ENCODE measurements at places on chromosomes 12 and 14.

- DNase-seq = no peak
Measured at GRCh38 chr12:54134850-54135249, 53.9 kb downstream of the SMUG1 start.

GRCh38 chr14:75653563-75653962, 7.1 kb downstream of the ERG28 start:
- no peak for DNase-seq

DNA sequence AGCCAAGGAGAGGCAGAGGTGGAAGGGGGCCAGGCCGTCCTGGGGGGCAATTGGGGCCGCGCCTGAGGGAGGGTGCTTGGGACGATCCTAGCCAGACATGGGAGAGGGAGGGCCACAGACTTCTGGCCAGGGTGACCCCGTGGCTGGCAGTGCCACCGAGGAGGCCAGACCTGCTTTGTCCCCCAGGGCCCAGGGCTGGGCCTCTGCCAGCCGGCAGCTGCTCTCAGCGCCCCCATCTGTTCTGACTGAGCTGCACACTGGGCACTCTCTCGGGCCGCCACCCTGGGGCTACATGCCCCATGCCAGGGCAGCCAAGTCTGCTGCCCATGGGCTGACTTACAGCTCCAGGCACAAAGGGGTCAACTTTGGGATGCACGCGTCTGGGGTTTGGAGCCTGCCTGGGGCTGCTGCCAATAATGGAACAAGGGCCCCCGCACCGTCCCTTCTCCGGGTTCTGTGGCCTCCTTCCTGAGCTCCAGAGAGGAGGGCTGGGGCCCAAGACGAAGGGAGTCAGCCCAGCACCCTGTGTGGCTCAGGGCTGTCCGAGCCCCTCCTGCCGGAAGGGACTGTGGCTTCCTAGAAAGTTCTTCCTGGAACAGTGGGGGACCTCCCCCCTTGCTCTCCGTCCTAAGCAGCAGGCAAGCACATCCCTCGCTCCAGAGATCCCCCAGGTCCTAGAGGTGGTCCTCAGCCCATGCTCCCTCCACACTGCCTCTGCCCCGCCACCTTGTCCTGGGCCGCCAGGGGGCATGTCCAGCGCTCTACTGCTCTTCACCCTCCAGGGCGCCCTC, 1.1 kb downstream of the ADSS1 start:
- DNase-seq = no peak

DNA sequence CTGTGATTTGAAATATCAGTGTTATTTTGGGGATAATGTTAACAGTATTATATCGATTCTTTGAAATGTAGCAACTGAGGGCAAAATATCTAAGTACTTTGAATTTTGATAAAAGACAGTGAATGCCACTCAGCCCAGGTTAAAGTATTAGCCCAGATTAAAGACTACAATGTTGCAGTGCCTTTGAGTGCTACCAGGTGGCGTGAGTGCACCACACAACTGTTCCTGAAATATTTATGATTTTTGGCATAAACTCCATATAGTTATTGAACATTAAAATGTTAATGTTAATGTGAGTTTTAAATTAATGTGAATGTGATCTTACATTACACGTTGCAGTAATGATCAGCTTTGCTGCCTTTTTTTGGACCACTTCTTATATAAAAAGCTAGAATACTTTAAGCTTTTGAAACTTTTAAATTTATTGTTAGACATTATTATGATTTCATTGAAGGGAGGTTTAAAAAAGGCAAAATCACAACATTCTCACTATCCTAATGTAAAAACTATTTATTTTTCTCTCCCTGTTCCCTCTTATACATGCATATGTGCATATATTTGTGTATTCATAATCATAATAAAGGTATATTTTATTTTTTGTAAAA, 22.5 kb downstream of the MRPS35 start:
- DNase-seq = no peak

- DNase-seq = no peak
Measured at GRCh38 chr12:66713984-66714383, 35.1 kb upstream of the GRIP1 start.

DNA sequence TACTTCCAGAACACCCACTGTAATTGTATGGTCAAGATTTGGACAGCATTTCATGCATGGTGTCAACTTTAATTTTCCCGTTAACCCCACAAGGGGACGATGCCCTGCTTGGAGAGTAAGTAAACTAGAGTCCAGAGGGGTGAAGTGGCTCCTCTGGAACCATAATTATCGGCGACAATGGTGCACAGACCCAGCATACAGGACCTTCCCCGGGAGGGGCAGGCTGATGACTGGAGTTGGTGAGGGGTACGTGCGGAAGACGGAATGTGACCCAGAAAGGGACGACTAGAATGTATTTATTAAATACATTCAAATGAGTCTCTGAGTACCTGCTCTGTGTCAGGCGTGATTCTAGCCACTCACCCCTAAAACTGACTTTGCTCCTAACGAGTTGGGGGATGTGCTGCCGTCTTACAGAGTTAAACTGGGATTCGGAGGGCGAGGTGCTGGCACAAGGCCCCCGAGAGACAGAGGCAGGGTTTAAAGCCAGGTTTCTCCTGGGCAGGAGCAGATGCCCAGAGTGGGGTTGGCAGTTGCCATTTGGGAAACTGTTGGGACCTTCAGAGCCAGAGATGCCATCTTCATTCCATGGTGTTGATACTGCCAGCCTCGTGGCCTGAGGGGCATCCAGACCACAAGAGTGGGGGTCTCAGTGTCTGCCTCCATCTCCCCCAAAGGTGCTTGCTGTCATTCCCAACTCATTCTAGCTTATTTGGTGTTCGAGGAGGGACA, 10.9 kb downstream of the RTL1 start:
- no peak for DNase-seq

DNA sequence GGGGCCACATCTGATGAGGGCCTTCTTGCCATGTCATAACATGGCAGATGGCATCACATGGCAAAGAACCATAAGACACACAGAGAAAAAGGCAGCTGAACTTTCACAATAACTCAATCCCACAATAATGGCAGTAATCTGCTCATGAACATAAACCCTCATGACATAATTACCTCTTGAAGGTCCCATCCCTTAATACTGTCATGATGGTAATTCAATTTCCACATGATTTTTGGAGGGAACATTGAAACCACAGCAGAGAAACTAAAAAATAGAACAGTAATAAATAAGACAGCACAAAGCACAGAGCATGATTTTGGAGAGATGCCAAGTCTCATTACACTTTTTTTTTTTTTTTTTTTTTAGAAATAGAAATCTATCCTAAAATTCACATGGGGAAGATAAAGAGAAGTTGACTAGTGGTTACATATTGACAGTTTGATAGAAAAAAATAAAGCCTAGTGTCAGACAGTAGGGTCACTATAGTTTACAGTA, 61.8 kb upstream of the ATF7IP start:
- DNase-seq = no peak

- no peak for DNase-seq
Measured at GRCh38 chr12:5587711-5588121, 155.8 kb downstream of the NTF3 start.

GRCh38 chr12:12018454-12018853, 52.3 kb upstream of the BCL2L14 start:
- peak; percentile 63 for DNase-seq

DNA sequence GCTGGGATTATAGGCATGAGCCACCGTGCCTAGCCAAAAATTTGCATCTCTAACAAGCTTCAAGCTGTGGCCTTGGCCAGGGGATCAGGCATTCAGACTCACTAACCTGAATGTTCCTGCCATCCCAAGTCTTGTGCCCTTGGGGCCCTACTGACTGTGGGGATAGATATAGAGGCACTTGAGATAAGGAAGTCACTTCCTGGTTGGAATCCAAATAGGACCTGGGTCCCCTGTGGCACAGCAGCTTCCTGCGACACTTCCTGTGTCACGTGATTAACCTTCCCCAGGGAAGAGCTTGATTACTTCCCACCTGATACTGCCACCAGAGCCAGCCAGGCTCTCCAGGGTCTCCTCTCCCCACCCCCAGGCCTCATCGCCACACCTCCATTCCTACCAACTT, 128.2 kb downstream of the BCL11B start:
- DNase-seq = no peak

DNA sequence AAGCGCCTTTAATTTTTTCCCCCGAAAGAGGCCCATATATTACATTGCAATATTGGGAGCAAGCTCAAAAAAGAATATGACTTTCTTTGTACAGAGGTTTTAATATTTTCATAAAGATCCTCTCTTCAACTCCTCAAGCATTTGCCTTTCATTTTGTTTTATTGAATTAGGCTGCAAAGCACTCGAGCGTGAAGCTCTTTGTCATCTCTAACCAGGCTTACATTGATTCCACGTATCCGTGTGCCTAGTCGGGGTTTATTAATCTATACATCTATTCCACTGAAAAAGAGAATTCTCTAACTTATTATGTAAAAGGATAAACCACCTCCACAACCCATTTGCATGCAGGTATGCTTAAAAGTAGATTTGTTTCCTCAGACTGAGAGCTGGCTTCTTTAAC, 234.8 kb upstream of the TMPO start:
- DNase-seq = no peak

GRCh38 chr12:54032627-54033100, at the start of gene HOXC5:
Gene HOXC5, plus strand, starts transcription at chr12:54033050. Its CDS starts 73 bp downstream, at chr12:54033123.
- peak; percentile 2 for DNase-seq

DNA sequence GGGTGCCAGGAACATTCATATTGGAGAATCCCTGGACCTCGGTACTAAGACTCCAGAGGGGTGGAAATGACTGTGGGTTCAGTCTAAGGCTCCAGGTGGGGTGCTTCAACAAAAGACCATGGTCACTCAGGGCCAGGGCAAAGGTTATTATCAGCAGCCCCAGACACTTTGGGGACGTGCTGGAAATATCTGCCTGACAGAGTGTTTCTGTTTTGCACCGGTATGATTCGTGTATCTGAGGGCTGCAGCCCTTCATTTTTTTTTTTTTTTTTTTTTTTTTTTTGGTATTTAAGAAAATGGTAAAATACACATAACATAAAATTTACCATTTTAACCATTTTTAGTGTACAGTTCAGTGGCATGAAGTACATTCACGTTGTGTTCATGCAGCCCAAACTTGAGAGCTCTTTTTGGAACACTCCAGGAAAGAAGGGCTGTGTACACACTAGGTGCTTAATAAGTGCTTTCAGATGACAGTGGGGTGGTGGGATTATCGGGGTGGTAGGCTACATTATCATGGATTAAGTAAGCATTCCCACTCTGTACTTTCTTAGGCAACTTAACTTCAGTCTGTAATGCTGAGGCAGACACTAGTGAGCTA, 120.3 kb downstream of the CHST11 start:
- DNase-seq = no peak

DNA sequence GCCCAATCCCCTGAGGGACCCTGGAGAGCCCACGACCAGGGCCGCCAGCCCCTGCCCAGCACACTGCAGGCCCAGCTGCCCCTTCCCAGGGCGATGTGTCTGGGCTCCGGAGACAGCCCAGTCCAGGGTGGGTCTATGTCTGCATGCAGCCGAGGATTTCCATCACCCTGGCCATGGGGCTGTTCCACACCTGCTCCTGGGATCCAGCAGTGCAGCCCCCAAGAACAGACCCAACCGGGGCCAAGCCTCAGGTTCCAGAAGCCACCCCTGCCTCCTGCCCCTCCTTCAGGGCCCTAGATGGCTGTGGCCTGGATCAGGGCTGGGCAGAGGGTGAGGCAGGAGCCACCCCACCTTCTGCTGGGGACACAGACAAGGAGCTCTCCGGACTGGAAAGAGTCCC, 11.5 kb downstream of the C14orf180 start:
- DNase-seq = no peak

DNA sequence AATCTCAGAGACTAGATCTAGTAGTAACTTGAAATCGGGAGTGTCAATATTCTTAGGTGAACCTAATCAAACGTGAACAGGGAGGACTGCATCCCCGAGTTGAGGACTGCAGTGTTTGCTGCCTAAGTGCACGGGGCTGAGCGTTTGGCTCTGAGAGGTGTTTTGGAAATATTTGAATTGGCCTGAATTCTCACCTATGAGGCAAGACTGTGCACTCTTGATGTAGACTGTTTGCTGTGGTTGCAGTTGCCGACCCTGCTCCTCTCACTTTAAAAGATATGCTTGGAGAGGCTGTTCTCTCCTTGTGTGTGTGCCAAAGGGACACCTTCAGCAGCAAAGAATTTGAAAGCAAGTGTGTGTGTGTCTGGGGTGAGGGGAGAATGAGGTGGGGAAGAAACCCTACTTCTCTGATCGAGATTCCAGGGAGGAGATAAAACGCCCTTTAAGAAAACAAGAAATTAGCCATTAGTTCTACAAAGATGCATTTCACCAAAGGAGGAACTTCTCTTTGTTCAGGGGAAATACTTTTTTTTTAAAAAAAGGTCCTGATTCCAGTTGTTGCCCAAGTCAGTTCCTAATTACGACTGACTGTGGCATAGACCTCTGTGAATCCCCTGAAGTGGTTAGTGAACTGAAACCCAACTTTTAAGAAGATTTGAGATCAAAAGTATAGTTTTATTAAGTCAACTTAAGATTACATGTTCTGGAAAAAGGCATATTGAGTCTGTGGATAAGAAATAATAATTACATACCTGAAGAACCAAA, 106.6 kb downstream of the DYRK2 start:
- DNase-seq = no peak

- DNase-seq = no peak
Measured at GRCh38 chr14:67426161-67426560, 14.2 kb upstream of the PLEK2 start.

Measured in retinal pigment epithelial cell (primary cell).